Activated naive CD4-positive, alpha-beta T cell treated with anti-CD3 and anti-CD28 coated beads for 36 hours (primary cell): ENCODE measurements at places on chromosomes 6 and 20.

DNA sequence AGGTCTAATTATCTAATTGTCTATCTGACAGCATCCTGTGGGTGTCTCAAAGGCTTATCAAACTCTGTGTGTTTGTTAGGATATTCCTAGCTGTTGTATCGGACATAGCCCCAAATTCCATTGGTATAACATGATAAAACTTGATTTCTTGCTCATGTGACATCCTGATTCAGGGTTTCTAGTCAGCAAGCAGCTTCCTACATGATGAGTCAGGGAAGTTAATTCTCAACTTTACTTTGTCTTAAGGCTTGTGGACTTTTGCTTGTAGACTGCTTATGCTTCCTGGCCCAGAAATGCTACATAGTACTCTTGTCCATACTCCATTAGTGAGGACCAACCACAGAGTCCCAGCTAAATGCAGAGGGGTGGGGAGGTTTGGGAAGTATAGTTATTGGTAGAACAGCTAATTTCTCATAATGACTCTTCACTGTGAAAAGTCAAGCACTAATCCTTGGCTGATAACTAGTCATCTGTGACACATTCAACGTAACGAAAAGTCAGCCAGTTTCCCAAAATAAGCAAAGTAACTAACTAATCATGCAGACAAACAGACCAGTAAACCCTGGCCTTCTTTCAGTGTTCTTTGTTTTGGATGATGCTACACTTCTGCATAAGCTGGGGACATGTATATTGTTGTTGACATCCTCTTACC is 25.8 kb downstream of the NKAIN2 start:
- DNase-seq = no peak

GRCh38 chr6:91506509-91506908 is 919.6 kb upstream of the MAP3K7 start:
- no peak for DNase-seq

- no peak for DNase-seq
These were observed 463.3 kb downstream of the DOK5 start for GRCh38 chr20:54938707-54939106.

GRCh38 chr6:30542404-30542725 is 13.9 kb downstream of the GNL1 start:
- peak; percentile 31 for DNase-seq

GRCh38 chr6:134853111-134854055 is 96.5 kb downstream of the ALDH8A1 start:
- DNase-seq = no peak

GRCh38 chr6:115796829-115797228 is 263.9 kb downstream of the FRK start:
- no peak for DNase-seq

DNA sequence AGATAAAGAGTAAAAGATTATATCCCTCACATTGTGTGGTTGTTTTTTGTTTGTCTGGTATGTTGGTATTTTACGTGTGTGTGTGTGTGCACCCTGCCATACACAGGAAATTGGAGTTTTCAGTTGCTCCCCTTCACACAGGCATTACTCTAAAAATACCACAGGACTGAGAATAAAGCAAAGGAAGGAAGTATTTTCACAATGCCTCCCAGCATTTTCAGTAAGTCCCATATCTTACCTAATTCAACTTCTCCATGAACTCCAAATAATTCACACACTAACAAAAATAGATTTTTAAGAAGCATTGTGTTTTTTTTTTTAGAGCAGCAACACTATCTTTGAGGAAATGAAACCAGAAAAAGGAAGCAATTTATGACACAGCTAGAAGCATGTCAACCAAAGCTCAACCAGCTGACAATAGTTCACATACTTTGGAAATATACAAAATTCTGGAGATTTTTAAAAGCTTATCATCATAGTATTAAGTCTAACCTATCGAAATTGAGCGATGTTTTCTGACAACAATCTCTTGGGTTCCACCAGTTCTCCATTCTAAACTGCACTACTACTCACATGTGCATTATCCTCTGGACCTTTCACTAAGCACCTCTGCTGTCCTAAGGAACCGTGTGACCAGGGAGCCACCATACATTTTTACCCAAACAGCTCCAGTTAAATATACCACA is 2.1 kb downstream of the UBE2J1 start:
- DNase-seq = no peak

DNA sequence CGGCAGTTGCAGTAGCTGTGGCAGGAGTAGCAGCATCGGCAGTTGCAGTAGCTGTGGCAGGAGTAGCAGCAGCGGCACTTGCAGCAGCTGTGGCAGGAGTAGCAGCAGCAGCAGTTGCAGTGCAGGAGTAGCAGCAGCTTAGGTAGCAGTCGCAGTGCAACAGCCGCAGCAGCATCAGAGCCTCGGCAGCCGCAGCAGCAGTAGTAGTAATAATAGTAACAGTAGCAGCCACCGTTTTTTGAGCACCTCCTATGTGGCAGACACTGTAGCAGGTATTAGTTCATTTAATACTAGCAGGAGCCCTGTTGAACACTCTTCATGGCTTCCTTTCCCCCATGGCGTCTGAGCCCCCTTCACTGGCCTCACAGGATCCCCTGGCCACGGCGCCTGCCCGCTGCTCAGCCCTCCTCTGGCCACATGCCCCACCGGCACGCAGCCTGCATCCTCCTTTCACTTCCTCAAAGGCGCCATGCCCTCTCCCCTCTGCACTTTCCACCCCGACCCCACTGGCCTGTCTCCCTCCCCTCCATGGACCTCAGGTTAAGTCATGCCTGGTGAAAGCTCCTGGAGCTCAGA is 19.1 kb upstream of the IRF4 start:
- DNase-seq = no peak

DNA sequence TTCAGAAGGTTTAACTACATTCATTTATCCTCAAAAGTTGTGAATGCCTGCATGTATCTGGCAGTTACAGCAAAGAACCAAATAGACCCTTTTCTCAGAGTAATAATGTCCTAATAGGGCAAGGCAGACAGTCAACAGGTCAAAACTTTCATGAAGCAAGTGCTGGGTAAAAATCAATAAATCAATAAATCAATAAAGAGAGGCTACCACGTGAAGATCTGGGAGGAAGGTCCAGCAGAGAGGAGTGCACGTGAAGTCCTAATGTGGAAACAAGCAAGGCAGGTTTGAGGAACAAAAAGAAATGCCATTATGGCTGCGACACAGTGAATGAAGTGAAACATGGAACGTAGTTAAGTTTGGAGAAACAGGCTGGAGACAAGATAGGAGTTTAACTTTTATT is 36.3 kb upstream of the C6orf118 start:
- no peak for DNase-seq

DNA sequence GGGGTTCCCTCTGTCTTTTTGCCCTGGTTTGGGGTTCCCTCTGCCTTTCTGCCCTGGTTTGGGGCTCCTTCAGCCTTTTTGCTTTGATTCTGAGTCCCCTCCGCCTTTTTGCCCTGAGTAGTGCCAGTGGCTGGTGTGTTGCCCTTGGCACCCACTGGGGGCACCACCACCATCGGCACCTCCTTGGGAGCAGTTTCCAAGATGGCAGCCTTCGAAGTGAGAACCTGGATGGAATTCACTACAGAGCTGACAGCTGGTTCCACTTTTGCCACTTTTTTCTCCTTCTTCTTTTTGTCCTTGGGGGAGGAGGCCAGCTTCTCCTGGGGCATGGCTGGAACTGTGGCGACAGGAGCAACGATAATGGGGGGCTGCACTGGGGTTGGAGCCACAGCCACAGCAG is 22.2 kb downstream of the RRBP1 start:
- no peak for DNase-seq

GRCh38 chr6:52130440-52130839 is 43.0 kb upstream of the PKHD1 start:
- DNase-seq = no peak

DNA sequence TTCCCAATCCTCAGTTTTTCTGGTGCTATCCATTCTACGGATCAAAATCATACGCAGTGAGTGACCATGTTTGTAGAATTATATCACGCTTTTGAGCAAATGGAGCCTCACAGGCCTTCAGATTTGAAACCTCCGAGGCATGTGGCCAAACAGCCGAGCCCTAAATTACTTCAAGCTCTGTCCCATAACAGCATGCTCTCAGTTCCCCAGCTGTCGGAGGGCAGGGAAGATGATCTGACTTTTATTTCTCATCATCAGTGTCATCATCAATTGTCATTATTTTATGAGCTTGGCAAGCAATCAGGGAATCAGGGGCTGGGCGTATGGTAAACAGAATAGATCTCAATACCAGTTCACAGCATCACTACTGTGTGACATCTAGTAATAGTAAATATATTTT is 73.2 kb downstream of the PSMG4 start:
- no peak for DNase-seq

DNA sequence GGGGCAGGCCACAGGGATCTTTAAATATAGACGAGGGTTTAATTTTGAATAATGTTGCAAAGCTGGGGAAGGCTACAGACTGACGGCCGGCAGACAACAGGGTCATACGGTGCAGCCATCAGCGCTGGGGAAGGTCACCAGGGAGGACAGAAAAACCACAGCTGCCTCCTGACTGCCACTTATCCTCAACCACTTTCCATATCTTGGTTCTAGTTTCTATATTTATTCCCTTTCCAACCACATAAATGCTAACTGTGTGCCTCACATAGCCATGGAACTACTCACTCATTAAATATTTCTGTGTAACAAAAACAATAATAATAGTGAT is 85.7 kb upstream of the AGPAT4 start:
- no peak for DNase-seq

DNA sequence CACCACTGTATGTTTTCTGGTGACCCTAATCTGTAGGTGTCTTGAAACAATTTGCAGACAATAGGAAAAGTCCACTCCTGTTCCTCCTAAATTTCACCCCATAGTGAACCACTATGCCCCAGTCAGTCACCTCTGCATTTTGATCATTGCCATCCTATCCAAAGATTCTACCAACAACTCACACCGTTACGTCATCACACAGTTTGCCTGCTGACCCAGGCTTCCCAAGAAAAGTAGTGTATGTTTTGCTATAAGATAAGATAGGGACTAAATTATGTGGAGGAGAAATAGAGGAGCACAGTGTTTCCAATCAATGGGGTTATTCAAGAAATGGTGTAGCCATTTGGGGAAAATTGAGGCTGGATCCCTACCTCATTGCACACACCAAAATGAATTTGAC is 58.8 kb downstream of the GNAS start:
- no peak for DNase-seq

DNA sequence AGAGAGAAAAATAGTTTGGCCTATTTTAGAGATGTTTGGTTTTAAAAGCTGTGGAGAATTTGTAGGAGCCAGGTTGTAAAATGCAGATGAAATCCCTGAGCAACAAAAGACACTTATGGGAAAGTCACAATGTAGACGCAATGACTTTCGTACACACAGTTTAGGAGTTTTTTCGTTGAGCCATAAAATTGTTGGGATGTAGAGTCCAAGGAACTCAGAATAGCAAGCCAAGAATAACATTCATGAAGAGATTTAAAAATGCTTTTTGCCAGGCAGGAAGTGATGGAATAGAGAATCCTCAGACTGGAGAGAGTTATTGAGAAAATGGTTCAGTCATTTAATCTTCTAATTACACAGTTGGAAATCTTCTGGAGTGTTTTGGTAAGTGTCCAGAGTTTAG is 11.5 kb upstream of the PROKR2 start:
- no peak for DNase-seq

- DNase-seq = no peak
These were observed 338.2 kb downstream of the CDH4 start for GRCh38 chr20:61590236-61590635.

DNA sequence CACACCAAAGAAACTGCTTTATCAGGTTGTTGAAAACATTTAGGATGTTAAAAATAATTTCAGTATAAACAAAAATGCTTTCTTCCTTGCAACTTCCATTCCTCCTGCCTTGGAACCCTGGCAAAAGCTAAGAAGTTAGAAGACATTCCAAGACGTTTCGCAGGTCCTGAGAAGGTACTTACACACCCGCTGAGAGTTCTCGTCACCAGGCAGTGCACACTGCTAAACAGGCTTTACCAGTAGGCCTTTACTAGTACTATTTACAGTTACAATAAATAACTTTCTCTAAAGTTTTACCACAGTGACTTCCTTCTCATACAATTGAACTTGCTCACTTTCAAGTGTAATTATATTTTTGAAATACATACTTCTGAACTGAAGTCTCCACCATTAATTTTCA is 81.4 kb upstream of the RPS6KA2 start:
- no peak for DNase-seq

- no peak for DNase-seq
These were observed 18.5 kb downstream of the RNF144B start for GRCh38 chr6:18405477-18406293.

- DNase-seq = no peak
These were observed 12.3 kb upstream of the COL9A1 start for GRCh38 chr6:70315079-70315751.

DNA sequence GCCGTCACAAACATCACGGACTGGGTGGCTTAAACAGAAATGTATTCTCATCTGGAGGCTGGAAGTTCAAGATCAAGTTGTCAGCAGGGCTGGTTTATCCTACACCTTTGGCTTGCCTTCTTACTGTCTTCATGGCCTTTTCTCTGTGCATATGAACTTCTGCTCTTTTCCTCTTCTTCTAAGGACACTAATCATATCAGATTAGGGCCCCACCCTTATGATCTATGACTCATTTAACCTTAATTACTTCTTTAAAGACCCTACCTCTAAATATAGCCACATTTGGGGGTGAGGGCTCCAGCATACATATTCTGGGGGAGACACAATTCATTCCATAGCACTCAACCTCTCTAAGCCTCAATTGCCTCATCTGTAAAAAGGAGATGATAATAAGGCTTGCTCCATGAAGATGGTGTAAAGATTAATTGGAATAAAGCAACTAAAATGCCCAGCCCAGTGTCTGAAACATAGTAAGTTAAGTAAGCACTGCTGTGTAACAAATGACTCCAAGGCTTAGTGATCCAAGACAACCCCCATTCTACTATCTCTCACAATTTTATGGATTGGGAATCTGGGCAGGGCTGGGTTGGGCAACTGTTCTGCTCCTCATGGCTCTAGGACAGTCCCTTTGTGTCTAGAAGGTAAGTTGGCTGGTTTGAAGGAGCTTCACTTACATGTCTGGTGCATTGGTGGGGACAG is 119.8 kb downstream of the BANF2 start:
- DNase-seq = no peak

DNA sequence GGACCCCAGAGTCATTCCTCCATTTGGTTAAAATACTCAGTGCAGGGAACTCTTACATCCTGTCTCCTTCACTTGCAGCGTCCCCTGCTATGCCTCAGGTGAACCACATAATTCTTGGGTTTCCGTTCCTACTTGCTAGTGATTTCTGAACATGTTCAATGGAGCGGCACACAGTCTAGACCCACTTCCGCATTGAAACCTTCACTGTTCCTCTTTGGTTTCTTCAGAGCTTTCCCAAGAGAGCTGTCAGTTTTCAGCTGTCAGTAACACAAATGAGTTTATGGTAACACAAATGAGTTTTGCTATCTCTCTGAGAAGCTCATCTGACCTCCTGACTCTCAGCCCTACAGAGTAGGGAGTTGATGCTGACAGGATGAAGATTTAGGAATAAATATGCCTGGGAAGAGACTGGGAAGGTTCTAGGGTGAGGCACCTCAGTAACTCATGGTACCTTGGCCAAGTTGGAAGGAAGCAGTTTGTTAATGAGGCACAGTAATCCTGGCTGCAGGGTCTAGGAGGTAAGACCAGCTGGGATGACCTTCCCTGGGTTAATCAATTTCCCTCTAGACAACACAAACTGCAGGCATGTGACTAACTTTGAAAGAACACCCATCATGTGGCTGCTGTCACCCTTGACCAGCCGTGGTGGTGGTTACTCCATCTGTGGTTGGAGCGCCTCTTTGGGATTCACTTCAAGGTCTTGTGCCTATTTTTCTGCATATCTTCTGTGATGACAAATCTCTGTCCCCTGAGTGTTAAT is 5.4 kb downstream of the SYS1 start:
- DNase-seq = peak; percentile 66
